ELF-1 (cell line): ENCODE measurements at places on chromosomes 3 and 15.

GRCh38 chr3:124699051-124699450 is 31.2 kb upstream of the UMPS start:
- DNase-seq = no peak

DNA sequence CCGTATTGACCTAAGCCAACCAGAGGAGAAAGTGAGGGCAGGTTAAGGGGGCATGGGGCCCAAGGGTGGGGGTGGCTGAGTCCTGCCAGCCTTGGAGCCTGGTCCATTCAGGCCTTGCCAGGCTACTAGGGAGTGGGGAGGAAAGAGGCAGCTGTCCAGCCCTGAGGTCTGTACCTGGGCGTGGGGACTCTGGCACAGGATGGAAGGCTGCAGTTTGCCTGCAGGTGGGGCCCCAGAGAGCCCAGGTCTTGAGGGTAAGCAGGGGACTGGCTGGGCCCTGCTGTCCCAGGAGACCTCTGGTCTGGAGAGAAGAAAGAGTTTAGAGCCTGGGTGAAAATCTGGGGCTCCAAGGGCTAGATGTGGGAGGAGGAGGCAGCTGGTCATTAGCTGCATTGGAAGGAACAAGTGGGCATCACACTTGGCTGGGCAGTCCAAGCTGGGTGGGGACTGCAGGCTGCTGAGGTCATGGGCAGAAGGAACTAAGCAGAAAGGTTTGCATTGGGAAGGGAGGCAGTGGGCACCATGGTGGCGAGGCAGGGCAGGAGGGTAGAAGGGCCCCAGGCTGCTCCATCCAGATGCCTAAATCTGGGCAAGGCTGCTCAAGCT is 108.4 kb downstream of the OXNAD1 start:
- no peak for DNase-seq

- DNase-seq = no peak
These were observed 81.7 kb downstream of the PRICKLE2 start for GRCh38 chr3:64143409-64144130.

DNA sequence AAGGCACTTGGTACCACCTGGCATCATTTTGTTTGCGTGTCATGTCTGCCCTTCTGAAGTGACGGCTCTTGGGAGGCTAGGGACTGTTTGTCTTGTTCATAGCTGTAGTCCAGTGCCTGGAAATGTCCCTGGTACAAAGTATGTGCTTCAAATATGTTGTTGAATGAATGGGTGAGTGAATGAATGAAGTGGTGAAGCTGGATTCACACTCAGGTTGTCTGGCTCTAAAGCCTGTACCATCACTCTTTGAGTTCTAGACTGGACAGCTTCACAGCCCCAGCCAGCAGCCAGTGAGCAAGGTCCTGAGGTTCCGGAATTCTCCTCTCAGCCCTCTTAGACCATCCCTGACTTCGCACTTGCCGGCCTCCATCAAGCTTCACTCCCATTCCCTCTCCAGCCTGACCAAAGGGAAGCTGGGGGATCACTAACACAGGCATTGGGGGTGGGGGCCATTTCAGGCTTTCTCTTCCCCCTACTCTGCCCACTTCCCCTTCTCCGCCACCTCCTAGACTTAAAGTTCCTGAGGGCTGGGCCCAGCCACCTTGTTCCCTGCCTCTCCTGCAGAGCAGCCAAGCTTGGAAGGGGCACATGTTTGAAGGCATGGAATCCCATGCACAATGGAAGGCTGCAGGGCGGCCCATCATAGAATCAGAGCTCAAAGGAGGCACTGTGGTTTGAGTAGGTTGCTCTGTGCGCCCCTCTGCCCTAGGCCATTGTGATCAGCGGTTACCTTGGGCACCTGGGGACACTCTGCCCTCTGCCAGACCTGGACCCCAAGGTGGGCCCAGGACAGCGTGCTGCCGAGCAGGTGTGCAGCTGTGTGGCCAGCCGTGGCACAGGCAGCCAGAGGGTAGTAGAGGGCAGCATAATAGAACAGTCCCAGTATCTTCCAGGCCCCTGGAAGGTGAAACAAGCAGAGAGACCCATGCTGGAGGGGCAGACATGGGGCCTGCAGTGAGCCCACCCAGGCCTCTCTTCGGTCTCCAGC is 7.7 kb downstream of the STRA6 start:
- no peak for DNase-seq

- DNase-seq = no peak
These were observed 1.2 kb downstream of the GPR15 start for GRCh38 chr3:98532709-98533571.

GRCh38 chr15:33068007-33068481 is 126.5 kb downstream of the FMN1 start:
- DNase-seq = peak; percentile 84

DNA sequence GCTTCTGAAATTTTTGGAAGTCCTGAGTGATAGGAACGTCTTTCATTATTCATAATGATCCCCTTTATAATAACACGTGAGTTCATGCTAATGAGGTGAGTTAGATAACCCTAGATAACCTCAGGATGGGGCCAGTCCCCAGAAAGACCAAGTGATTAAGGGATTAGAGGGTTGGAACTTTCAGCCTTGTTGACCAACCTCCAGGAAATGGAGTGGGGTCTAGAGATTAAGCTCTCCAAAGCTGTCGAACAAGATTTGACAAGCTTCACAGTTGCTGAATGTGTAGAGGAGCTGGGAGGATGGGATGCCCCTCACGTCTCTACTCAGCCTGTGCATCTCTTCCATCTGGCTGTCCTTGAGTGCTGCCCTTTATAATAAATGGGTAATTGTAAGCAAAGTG is 107.1 kb downstream of the ZMAT3 start:
- no peak for DNase-seq

DNA sequence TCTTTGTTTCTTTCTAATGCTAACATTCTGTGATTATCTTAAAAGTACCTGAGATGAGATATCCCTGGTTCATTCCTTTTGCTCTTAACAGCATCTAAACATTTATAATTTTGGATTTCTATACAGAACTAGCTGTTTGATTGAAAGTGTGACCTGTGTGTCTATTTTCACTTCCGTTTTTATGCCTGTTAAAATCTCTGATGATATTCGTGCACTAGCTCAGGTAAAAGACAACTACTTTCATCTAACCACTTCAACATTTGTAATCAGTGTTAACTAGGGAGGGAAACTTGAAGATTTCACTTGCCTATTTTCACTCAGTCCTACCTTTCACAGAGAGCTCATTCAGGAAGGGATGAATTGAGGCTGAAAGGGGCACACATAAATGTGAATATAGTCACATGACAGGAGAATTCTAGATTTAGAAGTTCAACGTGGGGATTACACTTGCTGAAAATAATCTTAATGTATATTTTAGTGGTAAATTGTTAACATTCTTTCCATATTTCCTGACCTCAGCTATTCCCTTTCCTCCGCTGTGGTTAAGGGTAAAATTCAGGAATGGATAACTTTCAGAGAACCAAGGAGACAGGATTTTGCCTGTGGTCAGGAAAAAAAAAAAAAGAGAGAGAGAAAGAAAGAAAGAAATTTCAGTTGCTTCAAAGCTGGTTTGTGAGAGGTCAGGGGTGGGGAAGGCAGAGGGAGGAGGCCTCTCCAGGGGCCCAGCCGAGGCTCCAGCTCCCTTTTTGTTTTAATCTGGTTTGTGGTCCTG is 159.8 kb upstream of the TSC22D2 start:
- no peak for DNase-seq

DNA sequence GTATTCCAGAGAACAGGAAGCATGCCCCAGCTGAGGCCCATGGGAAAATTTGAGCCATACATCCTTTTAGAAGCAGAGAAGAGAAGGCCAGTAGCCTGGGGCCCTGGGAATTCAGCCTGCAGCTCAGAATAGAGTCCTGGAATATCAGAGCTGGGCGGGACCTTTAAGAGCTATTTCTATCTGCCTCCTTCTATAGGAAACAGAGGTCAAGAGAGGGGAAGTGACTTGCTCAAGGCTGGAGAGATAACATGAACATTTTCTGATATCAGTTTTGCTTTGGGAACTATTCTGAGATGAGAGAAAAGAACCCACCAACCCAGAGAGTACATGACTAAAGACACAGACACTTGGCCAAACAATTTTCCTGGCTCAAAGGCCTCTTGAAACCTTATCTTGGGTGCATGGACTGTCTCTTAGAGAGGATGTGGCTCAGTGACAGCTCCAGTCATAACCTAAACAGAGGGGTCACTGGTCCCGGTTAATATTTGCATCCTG is 26.0 kb downstream of the MASP1 start:
- DNase-seq = peak; percentile 53

DNA sequence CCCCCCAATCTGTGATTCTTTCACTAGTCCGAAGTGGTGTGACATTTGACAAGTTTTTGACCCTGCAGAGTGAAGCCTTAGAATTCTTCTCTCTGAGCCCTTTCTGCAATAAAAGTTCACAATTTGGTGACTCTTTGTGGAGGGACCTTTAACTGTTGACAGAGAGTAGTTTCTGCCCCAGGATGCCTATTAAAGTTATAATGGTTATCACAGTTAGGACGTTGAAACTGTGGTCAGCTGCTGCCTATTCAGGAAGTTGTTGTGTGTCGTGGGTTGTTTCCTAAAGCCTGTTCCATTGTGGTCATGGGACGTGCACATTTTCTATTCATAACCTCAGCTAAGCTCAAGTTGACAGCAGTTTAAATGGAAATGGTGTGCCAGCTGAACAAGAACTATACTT is 274.5 kb downstream of the NEK10 start:
- DNase-seq = no peak

DNA sequence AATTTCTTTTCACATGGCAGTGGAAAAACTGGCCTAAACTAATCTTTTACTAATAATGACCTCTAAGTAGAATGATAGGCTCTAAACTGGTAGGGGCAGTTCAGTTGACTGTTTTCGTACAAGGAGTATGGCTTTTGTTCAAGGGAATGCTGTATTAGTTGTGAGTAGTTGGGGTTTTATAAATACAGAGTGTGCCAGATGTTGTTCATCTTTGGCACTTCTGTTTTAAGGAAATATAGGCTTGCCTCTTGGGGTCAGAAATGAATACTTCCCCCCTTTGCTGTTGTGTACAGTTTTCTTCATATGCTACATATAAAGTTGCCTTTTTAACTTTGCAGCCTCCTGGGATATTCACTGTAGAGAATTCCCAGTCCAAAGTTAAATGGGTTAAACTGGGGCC is 181.0 kb upstream of the CGNL1 start:
- DNase-seq = no peak

- peak; percentile 92 for DNase-seq
These were observed 356.5 kb upstream of the IL12A start for GRCh38 chr3:159632128-159632527.

GRCh38 chr15:36903922-36904556 is 196.3 kb downstream of the MEIS2 start:
- no peak for DNase-seq

GRCh38 chr3:124698030-124698770 is 32.1 kb upstream of the UMPS start:
- no peak for DNase-seq
